ENCODE measurements at places on chromosomes 1 and 21. TPM values are rescaled to one million over a fixed set of nuclear protein-coding genes. Genes with fewer than 3 reads are reported as not detected.

GRCh38 chr1:223248001-223248769, 105.1 kb upstream of the TLR5 start:
- H3K4me3 ChIP-seq = no peak overlapping the region
- no peaks in the 10 kb centered on the region for H3K36me3 ChIP-seq
- H3K27ac ChIP-seq = no peak overlapping the region
- peaks cover 7% of the 10 kb centered on the region for H3K4me1 ChIP-seq
- H3K27me3 ChIP-seq = no peaks in the 10 kb centered on the region

Gene LSS
- total RNA-seq = 44.7 TPM

Gene KIF14
- 21.8 TPM for total RNA-seq

Gene CPLANE2
- total RNA-seq = 8.1 TPM

GRCh38 chr1:69691179-69691578, 123.5 kb downstream of the LRRC7 start:
- no peak for DNase-seq
- H3K4me3 ChIP-seq = no peak overlapping the region
- H3K4me1 ChIP-seq = no peaks in the 10 kb centered on the region
- no peaks in the 10 kb centered on the region for H3K27me3 ChIP-seq
- no peaks in the 10 kb centered on the region for H3K36me3 ChIP-seq

DNA sequence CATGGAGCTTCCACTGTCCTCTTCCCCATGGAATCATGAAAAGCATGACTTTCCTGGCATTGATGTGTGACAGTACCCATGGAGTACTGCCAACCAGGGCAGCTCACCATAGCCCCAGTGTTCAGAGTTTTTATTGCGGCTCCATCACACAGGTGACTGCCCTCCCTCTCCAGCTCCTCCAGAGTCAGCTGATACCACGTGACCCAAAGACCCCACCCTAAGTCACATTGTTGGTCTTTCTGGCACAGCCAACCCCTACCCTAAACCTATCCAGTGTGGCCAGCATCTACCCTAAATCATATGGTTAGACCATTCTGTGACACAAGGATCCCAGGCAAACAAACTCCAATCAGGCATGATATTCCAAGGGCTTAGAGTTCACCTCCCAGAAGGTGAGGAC, 77.4 kb upstream of the VAMP3 start:
- no peaks in the 10 kb centered on the region for H3K4me1 ChIP-seq
- no peaks in the 10 kb centered on the region for H3K27me3 ChIP-seq
- H3K36me3 ChIP-seq = no peaks in the 10 kb centered on the region
- no peak overlapping the region for H3K4me3 ChIP-seq
- H3K27ac ChIP-seq = no peak overlapping the region
- DNase-seq = no peak

Gene LRRC8C
- total RNA-seq = 8.4 TPM

DNA sequence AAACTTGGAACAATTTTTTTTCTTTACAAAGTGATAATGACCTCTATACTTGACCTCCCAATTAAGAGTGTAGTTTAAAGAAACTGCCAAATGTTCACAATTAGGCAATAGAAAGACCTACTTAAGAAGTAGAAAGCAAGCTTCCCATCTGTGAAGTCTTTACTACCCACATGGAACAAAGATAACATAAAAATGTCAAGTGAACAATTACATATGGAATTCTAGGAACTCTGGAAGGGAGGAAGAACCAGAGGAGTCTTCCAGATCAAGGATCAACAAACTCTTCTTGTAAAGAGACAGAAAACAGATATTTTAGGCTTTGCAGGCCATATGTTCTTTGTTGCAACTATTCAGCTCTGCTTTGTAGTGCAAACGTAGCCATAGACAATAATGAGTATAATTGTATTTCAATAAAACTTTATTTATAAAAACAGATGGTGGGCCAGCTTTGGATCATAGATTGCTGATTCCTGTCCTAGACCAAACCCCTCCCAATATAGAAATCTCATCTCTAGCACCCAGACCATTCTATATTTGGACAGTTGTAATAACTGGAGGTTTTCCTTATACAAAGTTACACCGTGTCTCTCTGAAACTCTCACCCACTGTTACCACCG, 68.4 kb upstream of the MAGI3 start:
- H3K36me3 ChIP-seq = no peaks in the 10 kb centered on the region
- H3K27me3 ChIP-seq = no peaks in the 10 kb centered on the region
- no peak for DNase-seq
- H3K4me3 ChIP-seq = no peak overlapping the region
- peaks cover 22% of the 10 kb centered on the region for H3K4me1 ChIP-seq

DNA sequence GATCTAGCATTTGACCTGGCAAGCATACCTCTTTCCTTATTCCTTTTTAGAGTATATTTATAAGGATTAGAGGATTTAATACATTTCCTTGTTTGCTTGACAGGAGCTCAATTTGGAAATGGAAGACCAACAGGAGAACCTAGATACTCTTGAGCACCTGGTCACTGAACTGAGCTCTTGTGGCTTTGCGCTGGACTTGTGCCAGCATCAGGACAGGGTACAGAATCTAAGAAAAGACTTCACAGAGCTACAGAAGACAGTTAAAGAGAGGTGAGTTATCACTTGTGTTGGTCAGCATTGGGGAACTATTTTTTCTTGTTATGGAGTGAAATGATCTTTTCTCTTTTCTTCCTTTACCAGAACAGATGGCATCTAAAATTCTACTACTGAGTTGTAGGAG, 123.4 kb upstream of the BMP8A start:
- DNase-seq = no peak
- no peak overlapping the region for H3K4me3 ChIP-seq
- H3K27me3 ChIP-seq = no peaks in the 10 kb centered on the region
- no peaks in the 10 kb centered on the region for H3K4me1 ChIP-seq
- H3K27ac ChIP-seq = no peak overlapping the region

Gene KISS1
- total RNA-seq = 1.3 TPM

Measured in HCT116 (cell line).